ENCODE measurements at places on chromosomes 6 and 20.

- H3K4me1 ChIP-seq: peaks cover 3% of the 10 kb centered on the region
- no peak for DNase-seq
- no peaks in the 10 kb centered on the region for H3K27me3 ChIP-seq
- no peak overlapping the region for H3K4me3 ChIP-seq
Observed at GRCh38 chr20:32355417-32355841, 2.7 kb upstream of the ASXL1 start.

DNA sequence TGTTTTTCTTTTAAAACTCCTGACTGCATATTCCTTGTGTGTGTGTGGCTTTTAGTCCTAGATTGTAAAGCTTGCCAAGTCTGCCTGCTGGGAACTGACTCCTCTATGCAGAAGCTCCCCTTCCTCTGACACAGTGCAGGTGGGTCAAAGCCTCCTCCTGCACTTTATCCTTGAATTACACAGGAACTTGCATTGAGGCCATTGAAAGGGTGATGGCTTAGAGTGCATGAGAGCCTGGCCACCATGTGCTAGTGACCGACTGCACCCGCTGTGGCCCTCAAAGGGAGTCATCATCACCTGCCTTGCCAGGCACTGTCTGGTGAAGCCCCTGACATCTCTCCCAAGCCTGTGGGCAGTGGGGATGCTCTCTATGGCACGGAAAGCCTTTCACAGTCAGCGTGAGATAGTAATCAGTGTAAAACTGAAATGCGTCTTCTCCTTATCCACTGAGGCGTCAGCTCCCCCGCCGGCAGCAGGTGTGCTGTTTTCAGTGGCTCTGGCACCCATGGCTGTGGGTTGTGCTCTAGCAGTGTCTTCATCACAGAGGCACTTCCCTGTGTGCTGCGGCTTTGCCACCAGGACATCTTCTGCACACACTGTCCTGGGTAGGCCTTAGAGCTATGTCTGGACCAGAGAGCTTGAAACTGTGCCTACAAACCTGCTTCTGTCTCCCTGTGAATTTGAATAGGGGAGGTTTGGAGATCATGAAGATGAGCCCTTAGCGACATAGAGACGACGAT is 87.9 kb downstream of the THBS2 start:
- no peak for DNase-seq
- no peaks in the 10 kb centered on the region for H3K36me3 ChIP-seq
- H3K4me3 ChIP-seq: no peak overlapping the region

DNA sequence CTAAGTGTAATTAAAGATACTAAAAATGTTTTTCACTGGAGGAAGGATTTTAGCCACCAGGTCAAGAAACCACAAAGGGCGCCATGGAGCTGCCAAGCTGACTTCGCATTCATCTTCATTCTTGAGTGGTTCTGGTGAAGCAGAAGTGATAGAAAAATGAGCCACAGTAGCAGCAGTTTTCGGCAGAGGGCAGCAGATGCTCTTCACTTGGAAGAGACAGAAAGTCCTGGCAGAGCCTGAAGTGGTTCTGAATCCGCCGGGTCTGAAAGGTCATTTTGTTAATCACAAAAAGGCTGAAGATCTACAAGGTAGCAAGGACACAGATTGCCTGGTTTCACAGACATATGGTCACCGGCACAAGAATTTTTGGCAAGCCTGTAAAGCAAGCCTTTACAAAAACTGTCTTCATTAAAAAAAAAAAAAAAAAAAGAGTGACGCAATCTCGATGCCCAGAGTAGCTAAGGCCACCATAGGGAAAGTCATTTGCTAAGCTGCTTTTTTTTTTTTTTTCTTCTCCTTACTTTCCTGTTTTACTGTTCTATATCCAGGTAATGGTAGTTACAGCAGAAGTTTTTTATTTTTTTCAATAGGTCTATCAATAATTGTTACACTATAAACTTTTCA is 345.1 kb upstream of the AGPAT4 start:
- no peaks in the 10 kb centered on the region for H3K27me3 ChIP-seq
- peak; percentile 91 for DNase-seq
- H3K4me3 ChIP-seq: no peak overlapping the region
- no peaks in the 10 kb centered on the region for H3K4me1 ChIP-seq
- H3K27ac ChIP-seq: no peak overlapping the region
- H3K36me3 ChIP-seq: no peaks in the 10 kb centered on the region

DNA sequence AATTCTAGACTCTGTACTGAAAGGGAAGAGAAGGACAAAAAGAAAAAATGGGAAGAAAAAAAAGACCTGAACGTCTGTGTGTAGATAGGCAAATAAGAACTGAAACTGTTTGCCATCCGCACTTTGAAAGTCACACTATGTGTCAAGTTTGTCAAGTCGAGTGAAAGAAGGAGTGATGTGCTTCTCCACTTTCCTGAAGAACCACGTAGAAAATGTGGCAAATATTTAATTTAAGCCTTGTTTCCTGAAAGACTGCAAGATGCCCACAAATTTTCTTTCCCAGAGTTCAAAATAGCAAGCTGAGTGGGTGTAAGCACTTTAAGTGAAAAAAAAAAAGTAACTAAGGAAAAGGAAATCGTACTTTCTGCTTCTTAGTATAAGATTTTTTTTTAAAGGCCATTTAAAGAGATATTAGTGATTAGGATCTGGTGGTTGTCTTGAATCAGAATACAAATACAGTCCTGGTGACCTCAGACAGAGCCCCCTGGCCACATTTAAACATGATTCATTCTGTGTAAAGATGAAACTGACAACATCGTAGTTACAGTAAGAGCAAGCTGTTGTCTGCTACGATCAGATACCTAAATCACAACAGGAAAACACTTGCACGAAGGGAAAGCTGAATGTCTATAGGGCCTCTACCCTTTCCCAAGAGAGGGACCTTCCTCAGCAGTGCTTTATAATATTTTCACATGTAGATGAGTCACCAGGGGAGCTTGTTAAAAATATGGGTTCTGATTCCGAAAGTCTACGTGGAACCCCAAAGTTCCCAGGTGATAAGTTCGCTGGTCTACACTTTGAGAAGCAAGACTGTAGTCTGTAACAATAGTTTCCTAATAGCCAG is 102.3 kb downstream of the HIVEP2 start:
- H3K36me3 ChIP-seq: no peaks in the 10 kb centered on the region
- H3K27me3 ChIP-seq: no peaks in the 10 kb centered on the region
- no peak overlapping the region for H3K4me3 ChIP-seq
- H3K27ac ChIP-seq: no peak overlapping the region
- DNase-seq: no peak

- no peaks in the 10 kb centered on the region for H3K36me3 ChIP-seq
- no peak for DNase-seq
- no peak overlapping the region for H3K4me3 ChIP-seq
- no peaks in the 10 kb centered on the region for H3K4me1 ChIP-seq
- H3K27ac ChIP-seq: no peak overlapping the region
Observed at GRCh38 chr6:145848541-145848940, 33.9 kb upstream of the FBXO30 start.

- no peaks in the 10 kb centered on the region for H3K27me3 ChIP-seq
- H3K36me3 ChIP-seq: no peaks in the 10 kb centered on the region
- H3K4me3 ChIP-seq: no peak overlapping the region
Observed at GRCh38 chr20:45187693-45188092, 13.0 kb downstream of the PI3 start.

GRCh38 chr20:49340161-49340966 is 62.5 kb upstream of the ZNFX1 start:
- H3K27ac ChIP-seq: no peak overlapping the region
- H3K36me3 ChIP-seq: no peaks in the 10 kb centered on the region
- no peak for DNase-seq
- no peak overlapping the region for H3K4me3 ChIP-seq
- H3K27me3 ChIP-seq: no peaks in the 10 kb centered on the region
- no peaks in the 10 kb centered on the region for H3K4me1 ChIP-seq

DNA sequence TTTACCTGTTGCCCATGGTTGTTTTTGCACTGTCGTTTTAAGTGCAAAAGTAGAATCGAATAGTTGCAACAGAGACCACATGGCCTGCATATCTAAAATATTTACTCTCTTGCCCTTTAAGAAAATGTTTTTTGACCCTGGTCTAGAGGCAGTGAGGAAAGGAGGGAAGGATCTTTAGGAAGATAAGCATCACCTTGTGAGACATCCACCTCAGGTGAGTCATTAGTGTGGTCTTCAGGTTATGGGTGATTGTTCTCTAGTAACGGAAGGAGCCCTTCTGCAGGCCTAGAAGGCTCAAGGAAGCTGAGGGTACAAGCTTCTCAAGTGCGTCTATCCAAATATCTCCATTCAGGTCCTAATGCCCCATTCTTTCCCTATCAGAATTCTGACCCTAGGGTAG is 6.6 kb upstream of the RAB44 start:
- H3K36me3 ChIP-seq: no peaks in the 10 kb centered on the region
- no peaks in the 10 kb centered on the region for H3K4me1 ChIP-seq
- no peak for DNase-seq
- H3K27ac ChIP-seq: no peak overlapping the region
- no peaks in the 10 kb centered on the region for H3K27me3 ChIP-seq

DNA sequence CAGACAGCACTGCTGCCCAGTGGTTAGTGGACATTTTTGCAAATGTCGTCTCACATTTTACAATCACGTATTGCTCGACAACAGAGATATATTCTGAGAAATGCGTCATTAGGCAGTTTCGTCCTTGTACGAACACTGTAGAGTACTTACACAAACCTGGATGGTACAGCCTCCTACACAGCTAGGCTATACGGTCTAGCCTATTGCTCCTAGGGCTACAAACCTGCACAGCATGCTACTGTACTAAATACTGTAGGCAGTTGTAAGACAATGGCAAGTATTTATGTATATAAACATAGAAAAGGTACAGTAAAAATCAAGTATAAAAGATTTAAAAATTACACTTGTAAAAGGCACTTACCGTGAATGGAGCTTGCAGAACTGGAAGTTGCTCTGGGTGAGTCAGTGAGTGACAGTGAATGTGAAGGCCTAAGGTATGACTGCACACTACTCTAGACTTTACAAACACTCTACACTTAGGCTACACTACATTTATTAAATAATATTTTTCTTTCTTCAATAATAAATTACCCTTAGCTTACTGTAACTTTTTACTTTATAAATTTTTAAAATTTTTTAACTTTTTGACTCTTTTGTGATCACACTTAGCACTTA is 43.1 kb downstream of the ALDH5A1 start:
- no peaks in the 10 kb centered on the region for H3K36me3 ChIP-seq
- H3K4me1 ChIP-seq: peaks cover 2% of the 10 kb centered on the region
- no peaks in the 10 kb centered on the region for H3K27me3 ChIP-seq
- no peak for DNase-seq
- H3K27ac ChIP-seq: no peak overlapping the region

GRCh38 chr6:105484238-105485161 is 81.6 kb upstream of the PREP start:
- H3K27ac ChIP-seq: no peak overlapping the region
- H3K4me1 ChIP-seq: no peaks in the 10 kb centered on the region
- no peak overlapping the region for H3K4me3 ChIP-seq
- no peaks in the 10 kb centered on the region for H3K36me3 ChIP-seq
- peak; percentile 70 for DNase-seq

DNA sequence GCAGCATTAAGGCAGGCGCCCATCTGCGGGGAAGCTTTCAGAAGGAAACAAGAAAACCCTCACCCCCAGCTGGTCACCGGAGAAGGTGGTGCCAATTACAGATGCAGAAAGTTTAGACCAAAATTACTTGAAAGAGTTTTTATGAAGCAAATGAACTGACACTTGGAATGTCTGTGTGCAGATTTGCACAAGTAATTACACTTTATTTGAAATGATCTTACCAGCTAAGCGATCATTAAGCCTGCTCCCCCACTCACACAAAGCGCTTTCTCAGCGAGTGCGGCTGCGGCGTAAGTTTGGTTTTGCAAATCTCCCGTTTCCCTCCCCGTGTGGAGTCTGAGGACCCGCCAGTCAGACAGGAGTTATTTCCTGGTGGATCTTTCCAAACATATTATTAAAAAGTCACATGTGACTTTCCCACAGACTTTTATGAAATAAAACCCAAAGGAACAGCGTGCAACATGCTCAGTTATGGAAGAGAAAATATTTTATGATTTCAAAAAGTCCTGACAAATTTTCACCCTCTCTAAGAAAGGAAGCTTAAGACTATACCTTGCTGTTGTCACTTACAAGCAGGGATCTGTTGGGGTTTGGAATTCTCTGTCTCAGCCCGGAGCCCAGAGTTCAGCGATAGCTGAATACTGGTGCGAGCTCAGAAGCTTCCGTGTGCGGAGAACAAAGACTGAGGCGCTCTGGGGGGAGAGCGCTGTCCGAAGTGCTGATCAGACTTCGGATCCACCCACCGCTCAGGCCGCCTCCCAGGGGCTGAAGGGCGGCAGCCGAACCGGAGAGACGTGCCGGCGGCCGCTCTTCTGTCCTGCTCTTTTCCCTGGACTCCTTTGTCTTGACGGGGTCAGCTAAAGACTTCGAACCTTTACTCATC is 2.7 kb upstream of the MYT1 start:
- no peak overlapping the region for H3K4me3 ChIP-seq
- no peak overlapping the region for H3K27ac ChIP-seq
- H3K27me3 ChIP-seq: no peaks in the 10 kb centered on the region
- peak; percentile 88 for DNase-seq
- peaks cover 10% of the 10 kb centered on the region for H3K4me1 ChIP-seq

DNA sequence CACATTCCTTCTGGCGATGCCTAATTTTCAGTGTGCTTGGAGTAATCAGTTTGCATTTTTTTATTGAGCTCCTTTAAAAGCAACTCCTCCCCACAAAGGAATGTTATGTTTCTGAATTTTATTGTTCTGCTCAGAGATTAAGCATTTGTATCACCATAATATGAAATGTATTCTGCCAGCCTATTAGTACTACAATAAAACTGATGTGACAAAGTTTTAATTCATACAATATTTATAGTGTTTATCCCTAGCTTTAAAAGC is 236.9 kb upstream of the ASCC3 start:
- H3K4me3 ChIP-seq: no peak overlapping the region
- H3K4me1 ChIP-seq: no peaks in the 10 kb centered on the region
- no peaks in the 10 kb centered on the region for H3K27me3 ChIP-seq
- H3K27ac ChIP-seq: no peak overlapping the region
- H3K36me3 ChIP-seq: no peaks in the 10 kb centered on the region

DNA sequence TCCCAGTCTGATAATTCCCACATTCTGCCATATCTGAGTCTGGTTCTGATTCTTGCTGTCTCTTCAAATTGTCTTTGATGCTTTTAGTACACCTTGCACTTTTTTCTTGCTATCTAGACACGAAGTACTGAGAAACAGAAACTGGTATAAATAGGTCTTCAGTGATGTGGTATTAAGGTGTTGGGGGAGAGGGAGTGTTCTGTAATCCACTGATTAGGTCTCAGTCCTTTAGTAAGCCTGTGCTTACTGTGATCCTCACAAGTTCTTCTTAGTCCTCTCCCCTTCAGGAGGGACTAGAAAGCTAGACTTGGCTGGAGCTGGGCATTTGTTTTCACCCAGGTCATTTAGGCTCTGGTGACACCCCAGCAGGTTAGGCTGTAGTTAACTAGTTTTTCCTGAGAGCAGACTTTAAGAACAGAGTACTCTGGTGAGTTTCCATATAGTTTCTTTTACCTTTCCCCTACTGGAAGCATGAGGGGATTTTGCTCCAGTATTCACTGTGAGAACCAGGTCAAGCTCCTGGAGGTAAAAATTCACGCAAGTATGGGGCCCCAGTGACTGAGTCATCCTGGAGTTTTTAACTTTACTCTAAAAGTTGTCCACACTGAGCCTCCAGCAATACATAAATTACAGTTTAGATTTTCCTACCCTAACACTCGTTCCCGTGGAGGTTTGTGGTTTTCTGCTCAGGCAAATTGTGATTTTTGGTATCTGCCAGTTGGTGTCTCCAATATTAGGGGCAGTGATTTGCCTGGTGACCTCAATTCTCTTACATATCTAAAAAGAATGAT is 154.6 kb downstream of the CDKAL1 start:
- H3K27ac ChIP-seq: no peak overlapping the region
- H3K4me3 ChIP-seq: no peak overlapping the region
- peak; percentile 37 for DNase-seq
- no peaks in the 10 kb centered on the region for H3K36me3 ChIP-seq
- no peaks in the 10 kb centered on the region for H3K27me3 ChIP-seq
